NCI-H146 (cell line): ENCODE measurements at places on chromosomes 13 and 19.

DNA sequence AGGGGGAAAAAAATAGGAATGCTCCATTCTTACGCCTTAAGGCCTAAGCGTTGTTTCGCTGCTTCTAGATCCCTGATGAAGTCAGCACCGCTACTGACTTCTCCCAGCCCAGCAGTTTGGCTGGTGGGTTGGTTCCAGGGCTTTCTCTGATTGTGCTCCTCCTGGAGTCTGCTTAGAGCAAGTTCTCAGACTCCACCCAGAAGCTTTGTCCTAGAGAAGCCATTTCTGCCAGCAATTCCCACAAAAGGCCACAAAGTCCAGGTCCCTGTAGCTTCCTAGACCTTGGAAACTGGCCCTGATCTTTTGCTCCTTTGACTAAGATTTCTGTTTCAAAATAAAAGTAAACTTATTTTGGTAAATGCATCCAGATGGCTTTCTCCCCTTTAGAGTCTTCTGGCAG is 65.4 kb downstream of the KCTD12 start:
- no peak for DNase-seq

DNA sequence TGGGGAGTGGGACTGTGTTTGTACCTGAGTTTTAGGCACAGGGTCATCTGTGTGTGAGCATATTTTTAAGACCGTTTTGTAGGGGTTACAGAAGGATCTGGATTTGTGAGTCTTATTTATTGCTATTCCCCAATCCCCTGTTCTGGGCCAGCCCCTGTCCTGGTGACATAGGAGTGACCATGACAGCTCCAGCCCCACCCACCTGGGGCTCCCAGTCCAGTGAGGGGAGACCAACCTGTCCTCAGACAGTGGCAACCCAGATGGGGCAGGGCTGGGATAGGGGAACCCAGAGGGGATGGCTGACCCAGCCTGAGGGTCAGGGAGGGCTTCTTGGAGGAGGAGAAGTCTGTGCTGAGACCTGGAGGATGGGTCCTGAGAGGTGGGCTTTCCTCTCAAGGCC is 10.7 kb downstream of the TMEM160 start:
- DNase-seq, result no peak

DNA sequence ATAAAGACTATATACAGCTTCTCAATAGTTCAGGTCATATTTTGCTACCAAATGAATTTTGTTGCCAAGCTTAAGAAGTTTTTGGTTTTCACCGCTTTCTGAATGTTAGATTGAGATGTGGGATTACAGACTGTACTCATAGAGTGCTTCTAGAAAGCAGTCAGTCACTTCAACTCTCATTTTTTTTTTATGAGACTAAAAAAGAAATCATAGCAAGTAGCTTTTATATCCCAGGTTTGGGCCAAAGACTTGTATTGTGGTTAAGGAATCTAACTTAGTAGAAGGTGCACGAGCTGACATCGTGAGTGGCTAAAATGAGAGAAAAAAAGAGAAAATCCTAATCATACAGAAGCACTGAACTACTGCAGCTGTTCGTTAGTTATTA is 2.2 kb upstream of the USPL1 start:
- DNase-seq, result no peak

DNA sequence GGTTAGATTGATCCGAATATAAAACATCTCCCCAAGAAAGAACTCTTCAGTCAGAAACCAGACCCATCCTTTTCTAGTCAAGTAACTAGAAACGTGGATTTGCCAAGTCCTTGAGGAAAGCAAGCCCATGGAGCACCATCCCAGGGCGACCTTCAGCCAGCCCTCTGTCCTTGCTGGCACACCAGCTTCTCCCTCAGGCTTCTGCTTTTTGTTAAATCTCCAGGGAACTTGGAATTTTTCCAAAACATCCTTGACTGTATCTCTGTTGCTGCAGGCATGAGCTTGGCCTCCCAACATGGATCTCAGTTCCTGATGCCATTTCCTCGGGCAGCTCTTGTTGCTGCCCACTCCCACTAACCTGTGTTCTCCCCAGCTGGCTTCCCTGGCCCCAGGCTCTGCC is 27.1 kb upstream of the C1QTNF9 start:
- DNase-seq, result no peak

- DNase-seq, result no peak
Measured at GRCh38 chr19:22607653-22608430, 26.3 kb upstream of the ZNF492 start.

- DNase-seq, result no peak
Measured at GRCh38 chr19:31118287-31118955, 230.8 kb downstream of the TSHZ3 start.

DNA sequence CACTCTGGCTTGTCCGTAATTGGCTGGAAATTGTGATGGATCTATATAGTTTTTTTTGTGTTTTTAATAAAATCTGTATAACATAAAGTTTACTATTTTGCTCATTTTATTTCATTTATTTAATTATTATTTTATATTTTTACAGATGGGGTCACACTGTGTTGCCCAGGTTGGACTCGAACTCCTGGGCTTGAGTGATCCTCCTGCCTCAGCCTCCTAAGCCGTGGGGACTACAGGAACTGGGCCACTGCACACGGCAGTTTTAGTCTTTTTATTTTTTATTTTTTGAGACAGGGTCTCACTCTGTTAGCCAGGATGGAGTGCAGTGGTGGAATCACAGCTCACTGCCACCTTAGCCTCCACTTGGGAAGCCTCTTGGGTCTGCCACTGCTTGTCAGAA is 58.9 kb downstream of the PCCA start:
- no peak for DNase-seq

DNA sequence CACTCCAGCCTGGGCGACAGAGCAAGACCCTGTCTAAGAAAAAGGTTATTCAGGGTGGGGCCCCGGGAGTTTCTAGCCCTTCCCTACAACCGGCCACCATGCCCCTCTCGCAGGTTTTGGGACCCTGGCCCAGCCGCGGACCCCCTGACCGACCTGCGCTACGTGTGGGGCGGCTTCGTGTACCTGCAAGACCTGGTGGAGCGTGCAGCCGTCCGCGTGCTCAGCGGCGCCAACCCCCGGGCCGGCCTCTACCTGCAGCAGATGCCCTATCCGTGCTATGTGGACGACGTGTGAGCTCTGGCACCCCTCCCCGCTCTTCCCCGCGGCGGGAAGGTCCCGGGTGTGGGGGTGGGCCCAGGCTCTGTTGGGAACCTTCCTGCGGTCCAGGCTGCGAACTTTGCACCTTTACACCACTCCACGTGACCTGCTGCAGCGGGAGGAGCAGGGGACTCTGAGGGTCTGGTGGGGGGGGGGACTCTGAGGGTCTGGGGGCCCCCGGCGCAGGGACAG is 6.3 kb downstream of the ABCA7 start:
- DNase-seq, result no peak

DNA sequence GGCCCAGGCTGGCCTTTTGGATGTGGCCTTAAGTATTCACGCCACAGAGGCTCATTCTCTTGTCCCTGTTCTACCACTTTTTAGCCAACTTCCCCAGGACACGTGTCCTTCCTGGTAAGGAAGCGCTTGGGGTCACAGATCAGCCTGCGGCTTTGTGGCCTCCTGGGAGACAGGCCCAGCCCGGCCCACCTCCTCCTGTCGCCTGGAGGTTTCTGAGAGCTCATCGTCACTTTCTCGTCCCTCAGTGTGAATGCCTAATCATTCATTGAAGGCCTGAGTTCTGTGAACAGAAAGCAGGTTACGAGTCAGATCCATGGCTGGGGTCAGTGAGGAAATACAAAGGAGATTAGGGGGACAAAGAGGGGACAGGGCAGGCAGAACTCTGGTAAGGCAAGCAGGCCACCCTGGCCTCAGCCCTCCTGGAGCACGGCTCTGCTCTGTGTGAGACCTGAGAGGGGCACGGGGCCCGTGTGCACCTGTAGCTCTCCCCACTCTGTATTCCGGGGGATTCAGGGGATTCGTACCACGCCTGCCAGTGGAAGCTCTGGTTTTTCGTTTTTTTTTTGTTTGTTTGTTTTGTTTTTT is 38.6 kb upstream of the TSHZ3 start:
- DNase-seq, result no peak

DNA sequence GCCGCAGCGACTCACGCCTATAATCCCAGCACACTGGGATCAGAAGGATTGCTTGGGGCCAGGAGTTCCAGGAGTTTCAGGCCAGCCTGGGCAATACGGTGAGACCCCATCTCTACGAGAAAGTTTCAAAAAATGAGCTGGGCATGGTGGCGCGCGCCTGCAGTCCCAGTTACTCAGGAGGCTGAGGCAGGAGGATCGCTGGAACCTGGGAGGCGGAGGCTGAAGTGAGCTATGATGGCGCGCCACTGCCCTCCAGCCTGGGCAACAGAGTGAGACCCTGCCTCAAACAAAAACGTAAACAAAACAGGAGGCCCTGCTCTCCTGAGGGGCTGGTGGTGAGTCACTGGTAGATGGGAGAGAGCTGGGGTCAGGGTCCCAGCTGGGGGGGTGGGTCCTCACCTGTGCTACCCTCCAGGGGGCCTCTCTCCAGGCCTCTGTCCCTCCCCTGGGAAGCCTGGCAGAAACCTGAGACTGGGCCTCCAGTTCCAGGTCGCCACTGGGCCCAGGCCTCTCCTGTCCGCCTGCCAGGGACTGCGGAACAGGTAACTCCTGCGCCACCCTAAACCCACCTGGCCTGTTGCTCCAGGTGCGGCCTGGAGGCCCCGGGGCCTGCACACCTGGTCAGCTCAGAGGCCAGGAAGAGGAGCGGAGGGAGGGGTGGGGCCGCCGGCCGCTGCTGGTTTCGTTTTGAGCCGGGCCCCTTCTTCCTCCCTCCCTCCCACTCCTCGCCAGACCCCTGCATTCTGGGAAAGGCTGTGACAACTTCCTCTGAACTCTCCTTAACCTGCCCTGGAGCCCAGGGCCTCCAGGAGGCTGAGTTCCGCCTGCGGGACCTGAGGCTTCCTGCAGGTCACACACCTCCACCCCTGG is 17.2 kb upstream of the ZBTB7A start:
- peak; percentile 61 for DNase-seq

- DNase-seq, result no peak
Measured at GRCh38 chr13:101397742-101398141, 18.6 kb downstream of the NALCN start.
